ENCODE measurements at places on chromosomes 1 and 21.

DNA sequence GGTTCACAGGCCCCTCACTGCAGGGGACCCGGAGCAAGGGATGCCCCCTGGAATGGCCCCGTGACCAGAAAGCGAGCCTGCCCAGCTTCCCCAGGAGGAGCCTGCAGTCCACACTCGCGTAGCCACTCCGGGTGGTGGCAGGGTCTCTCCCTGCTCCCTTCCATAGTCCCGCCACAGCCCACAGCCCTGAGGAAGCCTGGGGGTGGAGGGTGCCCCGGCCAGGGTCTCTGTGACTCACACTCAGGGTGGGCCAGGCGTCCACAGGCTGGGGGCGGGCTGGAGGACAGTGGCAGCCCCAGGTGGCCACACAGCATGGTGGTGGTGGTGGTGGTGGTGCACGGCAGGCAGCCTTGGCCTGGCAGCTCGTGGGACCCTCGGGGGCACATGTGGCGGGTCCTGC, 15.6 kb downstream of the YBEY start:
- no peak for DNase-seq

DNA sequence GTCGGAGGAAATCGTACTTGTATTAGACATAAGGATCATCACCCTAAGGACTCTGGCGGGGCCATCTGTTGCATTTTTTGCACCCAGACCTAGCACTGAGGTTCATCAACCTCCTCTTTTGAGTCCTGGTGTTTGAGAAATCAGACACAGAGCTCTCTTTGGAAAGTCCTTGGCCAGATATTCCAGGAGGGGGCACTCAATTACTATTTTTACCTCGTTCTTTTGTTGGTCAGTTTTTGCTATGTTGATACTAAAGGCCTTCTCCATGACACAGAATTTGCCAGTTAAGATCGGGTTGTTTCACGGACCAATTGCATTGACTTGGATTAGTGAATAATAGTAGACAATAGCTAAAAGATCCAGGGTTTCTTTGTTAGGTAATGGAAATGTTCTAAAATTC, 711.2 kb downstream of the KCNT2 start:
- no peak for DNase-seq

GRCh38 chr1:168836469-168836868, 107.5 kb upstream of the DPT start:
- no peak for DNase-seq

- DNase-seq: no peak
These were observed 431.3 kb downstream of the MRPL39 start for GRCh38 chr21:25175938-25176337.

DNA sequence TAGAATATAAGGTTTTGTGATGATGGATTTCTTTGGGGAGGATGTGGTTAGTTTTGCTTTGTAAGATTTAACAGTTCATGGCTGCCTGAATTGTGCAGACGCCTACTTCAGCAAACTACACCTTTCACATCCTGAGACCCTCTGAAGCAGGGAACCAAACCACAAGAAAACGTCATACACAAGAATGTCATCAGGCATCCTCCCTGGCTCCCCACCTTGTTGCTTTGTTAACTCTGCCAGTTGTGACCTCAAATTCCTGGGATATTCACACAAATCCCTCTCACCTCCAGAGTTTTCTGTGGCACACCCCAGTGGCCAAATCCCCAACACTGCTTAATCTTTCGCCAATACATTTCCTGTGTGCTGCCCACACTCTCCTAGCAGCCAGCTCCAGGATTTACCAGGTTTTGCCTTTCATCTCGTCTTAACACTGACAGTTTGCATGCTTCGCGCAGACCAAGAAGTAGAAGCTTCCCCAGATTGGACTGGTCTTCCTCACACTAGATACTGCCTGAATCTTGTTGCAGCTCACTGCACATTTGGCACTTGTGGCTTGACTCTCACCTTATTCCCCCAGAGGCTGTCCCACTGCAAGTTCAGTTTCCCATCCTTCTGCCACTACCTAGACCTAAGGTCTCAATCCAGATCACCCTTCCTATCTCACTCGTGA, 51.1 kb upstream of the CTTNBP2NL start:
- no peak for DNase-seq

- no peak for DNase-seq
These were observed 22.8 kb downstream of the RERE start for GRCh38 chr1:8794605-8795004.

All from fibroblast of skin of left biceps (primary cell).